ENCODE measurements at places on chromosomes 13 and 19.

GRCh38 chr19:19463348-19464117 is 51.8 kb downstream of the TSSK6 start:
- DNase-seq, result no peak

DNA sequence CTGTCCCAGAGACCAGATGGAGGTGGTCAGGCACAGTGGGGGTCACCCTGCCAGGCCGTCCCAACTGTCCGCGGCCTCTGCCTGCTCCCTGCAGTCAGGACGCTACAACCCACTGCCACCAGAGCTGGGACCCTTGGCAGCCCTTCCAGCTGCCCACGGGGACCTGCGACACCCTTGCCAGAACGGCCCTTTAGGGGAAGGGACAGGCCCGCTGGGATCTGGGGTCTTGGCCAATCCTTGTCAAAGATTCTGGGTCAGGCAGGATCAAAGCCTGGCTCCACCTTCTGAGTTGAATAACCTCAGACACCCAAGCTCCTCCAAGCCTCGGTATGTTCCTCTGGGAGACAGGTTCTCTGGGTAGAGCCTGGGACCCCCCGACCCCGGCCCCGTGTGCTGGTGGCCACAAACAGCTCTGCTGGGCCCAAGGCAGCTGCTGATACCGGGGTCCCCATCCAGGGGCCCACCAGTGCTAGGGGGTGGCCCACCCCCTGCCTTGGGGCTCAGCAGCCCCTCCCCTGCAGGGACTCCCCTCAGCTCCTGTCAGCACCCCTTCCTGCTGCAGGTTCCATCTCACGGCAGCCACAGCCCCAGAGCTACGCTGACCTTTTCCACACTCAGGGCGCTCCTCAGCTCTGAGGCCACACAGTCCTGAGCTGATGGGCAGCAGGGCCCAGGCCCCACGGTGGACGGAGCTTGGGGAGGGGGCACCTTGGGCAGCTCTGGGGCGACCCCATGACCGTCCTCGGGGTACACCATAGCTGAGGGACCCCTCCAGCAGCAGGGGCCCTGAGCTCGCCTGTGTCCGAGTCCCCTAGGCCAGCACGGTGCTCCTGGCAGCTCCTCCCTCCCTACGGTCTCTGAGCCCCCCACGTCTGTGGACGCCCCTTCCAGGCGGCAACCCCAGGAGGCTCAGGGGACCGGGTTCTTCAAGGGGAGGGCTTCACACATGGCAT is 18.4 kb downstream of the SBNO2 start:
- no peak for DNase-seq

GRCh38 chr19:2391118-2391725 is 31.2 kb downstream of the TMPRSS9 start:
- DNase-seq, result no peak

DNA sequence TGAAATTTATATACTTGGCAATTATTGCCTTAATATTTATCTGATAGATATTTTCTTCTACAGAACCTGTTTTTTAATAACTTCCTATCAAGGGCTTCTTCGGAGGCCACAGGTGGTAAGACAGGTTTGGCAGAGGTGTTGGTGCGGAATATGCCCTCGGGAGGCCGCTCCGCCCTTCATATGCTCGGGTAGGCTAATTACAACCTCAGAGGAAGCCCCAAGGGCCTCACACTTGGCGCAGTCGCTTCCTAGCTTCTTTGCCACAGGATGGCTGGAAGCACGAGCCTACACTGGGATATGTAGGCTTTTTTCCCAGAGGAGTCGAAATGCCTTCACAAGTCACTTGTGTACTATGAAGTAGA is 68.8 kb downstream of the LMO7 start:
- DNase-seq, result peak; percentile 54

DNA sequence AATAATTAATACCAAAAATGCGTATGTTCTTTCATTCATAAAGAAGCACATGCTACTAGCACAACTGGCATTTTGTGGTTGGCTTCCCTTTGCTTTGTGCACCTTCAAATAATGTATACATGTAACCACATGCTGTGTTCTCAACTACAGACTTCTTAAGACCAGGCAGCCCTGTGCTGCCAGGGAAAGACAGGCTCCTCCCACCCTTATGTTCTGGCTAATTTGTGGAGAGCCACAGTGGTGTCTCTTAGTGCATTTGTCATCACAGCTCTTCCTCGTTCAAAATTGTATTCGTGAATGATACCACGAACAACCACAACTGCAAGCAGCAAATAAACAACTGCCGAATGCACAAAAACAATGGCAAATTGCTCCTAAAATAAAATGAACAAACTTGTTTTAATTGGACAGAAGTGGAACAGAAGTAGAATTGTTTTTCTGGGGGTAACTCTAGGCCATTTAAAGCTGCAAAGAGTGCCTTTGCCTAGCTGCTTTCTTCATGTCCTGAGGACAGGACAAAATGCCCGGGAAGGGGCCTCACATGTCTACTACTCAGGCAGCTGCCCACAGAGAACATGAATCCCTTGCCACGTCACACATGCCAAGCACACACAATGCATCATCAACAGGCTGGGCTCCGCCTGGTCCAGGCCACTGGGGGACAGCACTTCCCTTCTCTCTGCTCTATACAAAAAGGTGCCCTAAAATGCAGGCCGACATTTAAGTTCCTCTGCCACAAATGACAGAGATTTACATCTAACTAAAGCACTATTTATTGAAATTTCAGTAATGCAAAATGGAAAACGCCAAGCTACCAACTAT is 21.7 kb downstream of the IRS2 start:
- DNase-seq, result no peak

DNA sequence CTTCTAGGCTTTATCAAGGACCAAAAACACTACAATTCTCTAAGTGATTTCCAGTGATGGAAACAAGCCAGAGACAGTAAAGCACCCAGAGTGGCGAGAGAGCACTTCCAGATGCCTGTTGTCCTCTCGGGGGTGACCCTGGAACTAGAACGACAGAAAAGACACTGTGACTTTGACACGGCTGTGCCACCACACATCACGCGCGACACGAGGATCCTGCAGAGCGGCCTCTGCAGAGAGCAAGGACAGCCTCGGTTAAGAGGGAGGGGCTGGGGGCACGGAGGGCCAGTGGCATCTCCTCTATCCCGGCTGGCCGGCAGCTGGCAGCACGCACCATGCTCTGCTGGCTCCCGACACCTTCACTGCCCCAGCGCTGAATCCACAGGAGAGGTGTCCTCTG is 42.3 kb downstream of the SUGP2 start:
- DNase-seq, result no peak

DNA sequence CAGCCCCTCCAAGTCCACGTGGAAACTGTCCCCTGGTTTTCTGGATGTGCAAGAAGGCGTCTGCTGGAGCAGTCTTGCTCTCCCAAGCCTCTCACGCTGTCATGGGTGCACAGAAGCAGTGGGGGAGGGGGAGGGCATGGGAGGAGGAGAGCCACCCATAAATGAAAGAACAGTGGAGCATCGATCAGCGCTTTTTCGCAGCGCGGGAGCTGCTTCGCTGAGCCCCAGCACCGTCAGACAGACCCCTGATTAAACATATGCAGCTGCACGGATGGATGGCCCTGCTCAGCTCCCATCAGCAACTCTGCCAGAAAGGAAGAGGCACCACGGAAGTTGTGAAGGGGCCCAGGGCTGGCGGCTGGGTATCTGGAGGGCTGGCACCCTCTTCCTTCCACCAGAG is 264.9 kb downstream of the UQCRFS1 start:
- no peak for DNase-seq

DNA sequence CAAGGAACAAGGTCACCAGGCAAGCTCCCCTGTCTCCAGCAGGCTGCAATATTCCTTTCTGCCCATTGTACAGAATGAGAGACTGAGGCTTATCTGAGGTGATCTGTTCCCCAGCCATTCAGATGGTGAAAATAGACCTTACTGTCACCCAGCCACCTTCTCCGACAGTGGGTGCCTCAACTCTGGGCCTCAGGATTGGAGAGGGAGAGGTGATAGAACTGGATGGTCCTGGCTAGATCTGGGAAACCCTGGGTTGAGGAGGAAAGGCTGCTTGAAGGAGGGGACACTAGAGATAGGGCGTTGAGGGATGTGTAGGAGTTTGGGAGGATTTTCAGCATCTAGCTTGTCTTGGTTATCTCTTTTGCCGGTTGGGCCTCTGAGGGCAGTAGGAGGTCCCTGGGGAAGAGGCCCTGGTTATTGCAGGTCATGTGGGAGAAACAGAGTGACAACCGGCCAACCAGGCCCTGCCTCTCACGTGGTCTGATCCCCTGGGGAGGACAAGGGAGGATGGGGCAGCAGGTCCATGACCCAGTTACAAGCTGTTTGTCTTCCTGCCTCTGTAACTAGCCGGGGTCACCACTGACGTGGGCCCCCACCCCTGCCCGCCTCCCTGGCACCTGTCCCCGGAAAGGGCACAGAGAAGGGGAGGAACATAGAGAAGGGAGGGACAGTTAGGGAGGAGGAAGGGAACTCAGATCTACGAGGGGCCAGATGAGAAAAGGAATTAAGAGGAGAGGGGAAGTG is 8.2 kb downstream of the NFIC start:
- no peak for DNase-seq

DNA sequence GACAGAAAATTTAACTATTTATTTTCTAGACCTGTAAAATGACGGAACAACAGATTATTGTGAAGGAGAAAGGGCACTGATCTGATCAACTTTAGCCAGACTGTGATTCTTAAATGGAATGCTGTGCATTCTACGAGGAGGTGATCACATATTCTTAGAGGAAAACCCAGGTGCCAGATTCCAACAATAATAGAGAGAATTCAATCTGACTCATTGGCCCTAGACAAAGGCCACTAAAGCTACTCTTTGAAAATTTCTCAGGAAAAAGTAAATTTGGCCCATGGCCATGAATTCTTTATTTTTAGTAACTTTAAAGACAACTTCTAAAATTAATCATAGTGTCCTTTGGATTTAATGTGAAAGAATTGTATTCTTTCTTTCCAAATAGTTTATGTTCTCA is 58.6 kb upstream of the POSTN start:
- peak; percentile 42 for DNase-seq

DNA sequence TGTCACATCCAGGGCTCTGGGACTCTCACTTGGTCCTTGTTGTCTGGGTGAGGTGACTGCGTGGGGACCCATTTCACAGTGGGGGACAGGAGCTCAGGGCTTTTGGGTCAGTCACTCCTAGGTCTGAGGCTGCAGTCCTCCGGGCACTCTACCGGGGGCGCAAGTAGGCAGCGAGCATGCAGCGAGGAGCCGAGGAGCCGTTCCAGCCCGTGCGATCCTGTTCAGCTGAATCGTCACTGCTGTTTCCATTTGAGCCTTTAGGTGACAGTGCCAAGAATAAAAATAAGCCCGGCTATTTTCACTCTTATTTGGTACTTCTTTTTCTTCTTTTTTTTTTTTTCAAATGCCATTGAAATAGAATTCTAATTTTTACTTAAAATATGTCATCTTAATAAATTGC is 126.5 kb downstream of the ZNF536 start:
- DNase-seq, result no peak

- no peak for DNase-seq
These were observed 1.5 kb upstream of the KCNN4 start for GRCh38 chr19:43782311-43782660.

- no peak for DNase-seq
These were observed 6.6 kb upstream of the SIGLEC12 start for GRCh38 chr19:51508059-51508733.

DNA sequence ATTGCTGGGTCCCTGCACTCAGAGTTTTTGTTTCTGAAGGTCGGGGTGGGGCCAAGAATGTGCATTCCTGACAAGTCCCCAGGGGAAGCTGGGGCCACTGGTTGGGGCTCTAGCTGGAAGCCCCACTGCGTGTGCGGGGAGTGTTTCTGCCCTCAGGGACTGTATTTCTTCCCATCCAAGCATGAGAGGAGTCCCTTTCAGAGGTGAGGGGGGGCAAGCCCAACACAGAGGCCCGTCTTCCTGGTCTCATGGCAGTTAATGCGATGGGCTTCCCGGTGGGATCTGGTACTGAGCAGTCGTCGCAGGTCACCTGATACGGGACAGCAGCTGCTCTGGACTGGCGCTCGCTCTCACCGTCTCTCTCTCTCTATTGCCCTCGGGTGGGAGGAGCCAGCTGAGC is 50.4 kb downstream of the GPR12 start:
- no peak for DNase-seq

DNA sequence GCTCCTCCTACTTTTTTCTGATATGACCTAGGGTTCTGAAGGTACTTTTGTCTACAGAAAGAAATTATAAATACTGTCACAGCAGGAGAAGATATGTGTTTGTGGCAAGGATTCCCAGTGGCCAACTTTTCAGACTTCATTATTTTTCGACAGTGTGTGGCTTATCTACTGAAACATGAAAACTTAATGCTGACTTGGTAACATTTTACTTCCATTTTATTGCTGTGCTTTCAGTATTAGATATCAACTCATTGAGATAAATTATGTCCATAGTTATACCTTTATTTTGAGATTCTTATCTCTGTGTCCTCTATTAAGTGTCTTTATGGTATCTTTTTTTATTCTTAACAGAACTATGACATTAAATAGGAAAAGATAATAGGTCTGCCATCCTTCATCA is 700.0 kb downstream of the PCDH9 start:
- DNase-seq, result no peak

All from NCI-H226 (cell line).